ENCODE measurements at places on chromosomes 1 and 21.

DNA sequence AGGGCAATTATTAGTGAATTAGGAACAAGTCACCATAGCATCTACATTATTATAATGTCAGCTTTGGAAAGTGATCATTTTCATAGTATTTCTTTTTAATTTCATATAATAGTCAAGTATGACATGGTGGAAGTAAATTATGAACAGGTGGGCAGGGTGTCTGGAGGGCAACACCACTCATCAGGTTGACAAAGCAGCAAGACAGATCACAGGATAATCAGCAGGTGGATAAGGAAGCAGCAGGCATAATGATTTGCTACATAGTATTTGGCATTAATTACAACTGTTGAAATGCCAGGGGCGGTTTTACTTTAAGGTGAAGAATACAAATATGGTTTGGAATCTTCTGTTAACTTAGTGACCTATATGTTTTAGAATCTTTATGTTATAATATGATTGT, 1342.2 kb downstream of the PLA2G4A start:
- peak; percentile 5 for DNase-seq

DNA sequence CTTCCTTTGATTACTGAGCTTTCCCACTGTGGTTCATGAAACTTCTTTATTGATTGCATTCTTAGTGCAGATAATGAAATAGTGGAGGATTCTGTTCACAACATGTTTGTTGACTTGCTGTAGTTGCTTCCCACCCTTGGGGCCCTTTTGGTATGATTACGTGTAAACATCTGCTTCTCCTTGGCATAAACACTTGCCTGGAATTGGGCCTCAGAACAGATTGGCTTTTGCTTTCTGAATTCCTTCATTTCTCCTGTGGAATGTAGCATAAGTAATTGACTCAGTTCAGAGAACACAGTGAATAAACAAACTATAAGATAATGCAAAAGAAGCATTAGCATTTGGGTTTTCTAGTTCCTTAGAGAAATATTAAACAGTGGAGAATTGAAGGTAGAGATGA, 59.5 kb upstream of the LAMC2 start:
- DNase-seq = no peak

DNA sequence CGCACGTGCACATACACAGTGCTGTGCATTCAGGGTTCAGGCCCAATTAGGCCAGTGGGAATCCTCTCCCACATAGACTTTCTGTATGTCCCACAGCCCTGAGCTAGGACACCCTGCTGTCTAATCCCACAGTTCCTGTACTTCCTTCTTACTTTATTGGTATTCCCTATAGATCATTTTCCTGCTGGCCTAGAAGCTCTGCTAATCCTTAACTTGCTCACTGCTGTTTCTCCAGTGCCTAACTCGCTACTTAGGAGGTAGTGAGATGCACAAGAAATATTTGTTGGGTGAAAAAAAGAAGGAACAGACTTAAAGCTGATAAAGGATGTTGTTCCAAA, 34.1 kb upstream of the FHAD1 start:
- DNase-seq = no peak

GRCh38 chr1:24805534-24806301, 60.5 kb downstream of the CLIC4 start:
- DNase-seq = no peak

GRCh38 chr1:232145768-232146167, 484.2 kb downstream of the SIPA1L2 start:
- no peak for DNase-seq

DNA sequence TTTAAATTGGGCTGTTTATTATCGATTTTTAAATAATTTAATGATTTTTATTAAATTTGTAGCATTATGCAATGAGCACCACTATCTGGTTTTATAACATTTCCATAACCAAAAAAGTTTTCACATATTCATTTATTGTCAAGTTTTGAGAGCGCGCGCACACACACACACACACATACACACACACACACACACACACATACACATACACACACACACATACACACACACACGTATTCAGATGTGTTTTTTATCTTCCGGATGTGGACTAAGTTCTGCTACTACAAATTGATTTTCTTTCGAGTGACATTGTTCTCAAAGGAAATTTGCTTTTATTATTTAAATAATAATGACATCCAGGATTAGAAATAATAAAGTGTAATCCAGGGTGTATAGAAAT, 16.3 kb downstream of the CACHD1 start:
- DNase-seq = no peak

DNA sequence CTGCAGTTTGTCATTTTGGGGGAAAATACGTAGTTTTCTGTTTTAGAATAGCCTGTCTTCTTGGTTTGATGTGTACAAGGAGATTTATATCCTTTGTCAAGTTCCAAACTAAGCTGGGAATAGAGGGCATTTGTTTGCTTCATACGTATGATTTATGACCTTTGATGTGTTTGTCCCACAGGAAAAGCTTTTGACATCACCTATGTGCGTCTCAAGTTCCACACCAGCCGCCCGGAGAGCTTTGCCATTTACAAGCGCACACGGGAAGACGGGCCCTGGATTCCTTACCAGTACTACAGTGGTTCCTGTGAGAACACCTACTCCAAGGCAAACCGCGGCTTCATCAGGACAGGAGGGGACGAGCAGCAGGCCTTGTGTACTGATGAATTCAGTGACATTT, 79.9 kb downstream of the LAMC1 start:
- DNase-seq = no peak

DNA sequence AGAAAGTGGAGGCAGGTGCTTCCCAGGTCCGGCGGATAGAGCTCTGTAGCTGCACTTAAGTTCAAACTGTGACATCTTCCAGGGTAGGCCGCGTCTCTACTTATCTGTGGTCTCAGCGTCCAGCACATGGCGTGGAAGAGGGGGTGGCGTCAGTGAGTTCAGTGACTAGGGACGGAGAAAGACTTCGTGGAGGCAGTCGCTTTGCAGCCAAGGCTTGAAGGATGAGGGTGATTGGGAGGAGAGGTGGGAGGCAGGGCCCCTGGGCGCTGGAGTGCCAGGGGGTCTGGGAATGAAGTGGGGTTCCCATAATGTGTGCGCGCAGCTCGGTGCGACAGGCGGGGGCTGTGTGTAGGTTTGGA, 444 bp upstream of the AGO1 start:
- no peak for DNase-seq

DNA sequence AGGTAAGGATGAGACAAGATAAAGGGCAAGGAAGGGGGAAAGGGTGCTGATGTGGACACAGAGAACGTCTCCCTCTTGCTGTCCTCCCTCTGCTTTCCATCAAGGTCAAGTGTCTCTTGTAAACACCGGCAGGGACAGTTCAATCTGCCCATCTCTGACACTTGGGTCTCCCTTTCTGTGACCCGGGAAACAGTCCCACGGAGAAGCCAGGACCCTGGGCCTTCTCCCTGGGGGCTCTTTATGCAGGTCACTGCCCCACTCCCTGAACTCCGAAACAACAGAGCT, 254.3 kb downstream of the LTN1 start:
- DNase-seq = no peak

- DNase-seq = no peak
These were observed 4.7 kb downstream of the NSUN4 start for GRCh38 chr1:46345281-46345680.

GRCh38 chr1:204466416-204467405, 27.9 kb downstream of the PIK3C2B start:
- DNase-seq = no peak
